ENCODE measurements at places on chromosomes 5 and 9.

DNA sequence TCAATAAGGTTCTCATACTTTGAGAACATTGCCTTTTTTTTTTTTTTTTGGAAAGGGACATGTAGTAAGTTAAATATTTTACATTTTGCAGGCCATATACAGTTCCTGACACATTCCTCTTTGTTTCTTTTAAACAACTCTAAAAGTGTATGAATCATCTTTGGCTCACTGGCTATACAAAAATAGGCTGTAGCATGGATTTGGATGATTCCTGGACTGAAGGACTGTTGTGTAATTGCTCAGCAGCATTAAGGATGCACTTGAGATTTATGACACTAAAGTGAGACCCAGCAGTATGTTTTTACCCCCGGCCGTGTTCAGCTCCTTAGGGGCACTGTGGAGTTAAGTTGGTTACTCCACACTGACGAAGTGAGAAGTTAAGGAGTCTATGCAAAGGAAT is 41.3 kb downstream of the VPS13A start:
- DNase-seq = no peak

DNA sequence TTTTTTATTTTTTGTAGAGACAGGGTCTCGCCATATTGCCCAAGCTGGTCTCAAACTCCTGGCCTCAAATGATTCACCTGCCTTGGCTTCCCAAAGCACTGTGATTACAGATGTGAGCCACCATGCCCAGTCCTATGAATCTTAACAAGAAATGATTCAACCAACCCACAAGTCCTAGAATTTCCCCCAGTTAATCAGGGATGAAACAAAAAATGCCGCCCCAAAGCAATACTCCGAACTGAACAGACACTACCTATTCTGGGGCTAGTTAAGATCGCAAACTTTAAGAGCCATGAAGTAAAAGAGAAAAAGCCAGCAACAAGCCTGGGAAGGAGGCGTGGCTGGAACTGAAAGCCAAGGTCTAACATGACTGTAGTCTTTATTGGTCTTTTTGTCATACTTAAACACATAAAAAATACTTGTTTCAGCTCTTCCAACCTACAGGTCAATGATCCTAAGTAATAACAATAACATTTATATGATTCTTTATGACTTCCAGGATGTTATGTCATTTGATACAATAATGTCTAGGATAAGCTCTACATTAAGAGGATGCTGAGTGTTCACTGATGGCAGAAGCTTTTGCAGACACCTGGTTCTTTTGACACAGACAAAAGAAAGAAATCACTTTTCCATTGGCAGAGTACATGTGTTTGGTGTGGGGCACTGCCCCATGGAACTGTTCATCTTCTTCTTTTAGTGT is 361.1 kb upstream of the TLE4 start:
- DNase-seq = no peak

GRCh38 chr5:32096891-32097595 is 77.1 kb downstream of the GOLPH3 start:
- no peak for DNase-seq

DNA sequence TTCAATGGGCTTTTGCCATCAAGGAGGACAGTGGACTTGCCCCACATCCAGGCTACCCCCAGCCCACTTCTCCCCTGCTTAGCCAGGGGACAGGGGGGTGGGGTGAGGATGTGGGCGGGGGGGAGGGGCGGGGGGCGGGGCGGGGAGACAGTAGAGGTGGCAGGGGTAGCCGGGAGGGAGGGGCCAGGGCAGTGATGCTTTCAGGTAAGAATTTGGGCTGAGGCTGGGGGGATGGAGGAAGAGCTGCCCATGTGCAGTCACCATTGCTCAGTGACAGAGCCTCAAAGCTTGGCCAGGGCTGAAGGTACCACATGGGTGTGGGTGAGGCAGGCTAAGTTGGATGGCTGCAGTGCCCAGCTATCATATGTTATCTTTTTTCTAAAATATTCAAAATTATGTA is 40.7 kb upstream of the HNRNPA0 start:
- no peak for DNase-seq

DNA sequence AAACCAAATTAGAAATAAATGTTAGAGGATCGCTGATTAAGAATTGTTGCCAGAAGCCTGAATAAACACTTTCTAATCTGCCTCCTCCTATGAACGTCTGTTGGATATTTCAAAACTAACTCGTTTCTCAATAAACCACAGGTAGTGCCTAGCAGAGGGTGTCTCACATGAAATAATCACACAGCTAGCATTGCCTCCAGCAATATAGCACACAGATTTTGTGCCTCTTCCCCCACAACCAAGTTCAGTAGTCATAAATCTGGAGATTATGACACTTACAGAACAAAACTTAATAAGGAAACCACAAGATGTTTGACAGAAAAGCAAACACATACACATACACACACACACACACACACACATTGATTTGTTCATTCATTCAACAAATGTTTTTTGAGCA is 173.2 kb upstream of the CDH10 start:
- no peak for DNase-seq

DNA sequence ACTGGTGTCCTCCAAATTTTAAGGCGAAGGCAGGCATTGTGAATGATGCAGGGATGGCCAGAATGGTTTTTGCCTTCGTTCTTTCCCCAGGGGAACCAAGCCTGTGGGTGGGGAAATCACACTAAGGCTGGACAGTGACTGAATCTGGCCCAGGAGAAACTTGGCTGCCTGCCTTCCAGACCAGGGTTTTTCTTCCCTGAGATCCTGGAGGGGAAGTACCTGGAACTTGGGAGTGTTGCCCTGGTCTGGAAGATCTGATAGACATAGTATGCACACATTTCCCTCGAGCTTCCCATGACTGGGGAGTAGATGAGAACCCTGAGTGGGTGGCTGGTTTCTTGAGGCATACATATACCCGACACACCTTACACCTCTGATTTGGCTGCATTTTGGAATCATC is 664 bp upstream of the IL11RA start:
- DNase-seq = no peak

DNA sequence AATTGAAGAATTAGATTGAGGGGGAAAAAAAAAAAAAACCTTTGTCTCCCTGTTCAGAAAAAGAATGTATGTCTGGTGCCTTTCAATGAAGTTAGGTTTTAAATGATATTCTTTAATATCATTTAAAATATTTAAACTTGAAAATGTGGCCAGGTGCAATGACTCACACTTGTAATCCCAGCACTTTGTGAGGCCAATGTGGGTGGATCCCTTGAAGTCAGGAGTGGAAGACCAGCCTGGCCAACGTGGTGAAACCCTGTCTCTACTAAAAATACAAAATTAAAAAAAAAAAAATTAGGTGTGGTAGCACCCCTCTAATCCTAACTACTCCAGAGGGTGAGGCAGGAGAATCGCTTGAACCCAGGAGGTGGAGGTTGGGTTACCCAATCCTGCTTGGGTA is 111.1 kb upstream of the RASA1 start:
- no peak for DNase-seq

GRCh38 chr5:25448190-25448621 is 803.4 kb upstream of the CDH10 start:
- no peak for DNase-seq

DNA sequence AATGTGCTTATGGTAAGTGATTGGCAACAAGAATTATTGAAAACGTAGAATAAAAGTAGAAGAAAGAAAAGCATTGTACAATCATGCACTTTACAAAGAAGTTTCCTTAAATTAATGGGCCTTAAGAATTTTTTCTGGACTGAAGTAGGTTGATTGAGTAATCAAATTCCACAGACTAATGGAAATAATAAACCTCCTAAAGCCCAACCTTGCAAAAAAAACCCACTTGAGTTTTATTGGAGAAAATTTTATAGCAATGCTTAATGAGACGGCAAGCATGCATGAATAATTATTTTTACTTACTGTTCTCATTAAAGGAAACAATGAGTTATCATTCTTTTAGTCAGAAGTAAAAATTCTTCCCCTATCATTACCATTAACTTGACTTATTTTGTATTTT is 676.1 kb upstream of the C9orf72 start:
- DNase-seq = no peak

GRCh38 chr9:83111169-83111568 is 48.2 kb upstream of the RASEF start:
- no peak for DNase-seq

- DNase-seq = no peak
Measured at GRCh38 chr5:164188733-164189148, 683.3 kb downstream of the MAT2B start.

- no peak for DNase-seq
Measured at GRCh38 chr5:177476531-177477233, 3.2 kb upstream of the DBN1 start.

DNA sequence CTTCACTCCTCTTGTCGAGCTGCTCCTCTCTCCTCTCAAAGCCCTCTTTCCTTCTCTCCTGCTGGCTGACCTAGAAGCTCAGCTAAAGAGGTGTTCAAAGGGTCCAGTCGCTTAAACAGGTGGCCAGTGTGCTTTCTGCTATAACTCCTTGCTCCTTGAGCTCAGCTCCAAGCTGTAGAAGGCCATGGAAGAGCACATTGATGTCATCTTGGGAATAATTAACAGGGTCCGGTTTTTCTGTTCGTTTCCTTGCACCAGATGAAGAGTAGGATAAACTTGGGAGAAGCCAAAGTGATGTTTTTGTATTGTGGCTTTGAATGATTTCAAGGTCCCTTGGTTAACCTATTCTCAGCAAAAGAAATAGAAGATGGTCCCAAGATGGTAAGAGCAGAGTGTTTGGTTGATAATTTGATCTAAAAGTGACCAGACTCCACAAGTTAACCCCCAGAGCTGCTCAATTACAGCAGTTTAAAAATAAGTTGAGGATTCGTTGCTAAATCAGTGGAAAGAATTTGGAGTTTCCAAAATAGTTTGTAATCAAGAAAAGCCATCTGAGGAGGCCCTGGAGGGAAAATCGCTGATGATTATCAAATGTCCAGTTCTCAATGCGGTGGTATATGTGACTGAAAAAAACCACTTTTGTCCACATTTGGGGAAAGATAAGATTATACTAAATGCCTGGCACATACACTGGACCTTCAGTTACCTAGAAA is 148.1 kb downstream of the DOCK8 start:
- no peak for DNase-seq

DNA sequence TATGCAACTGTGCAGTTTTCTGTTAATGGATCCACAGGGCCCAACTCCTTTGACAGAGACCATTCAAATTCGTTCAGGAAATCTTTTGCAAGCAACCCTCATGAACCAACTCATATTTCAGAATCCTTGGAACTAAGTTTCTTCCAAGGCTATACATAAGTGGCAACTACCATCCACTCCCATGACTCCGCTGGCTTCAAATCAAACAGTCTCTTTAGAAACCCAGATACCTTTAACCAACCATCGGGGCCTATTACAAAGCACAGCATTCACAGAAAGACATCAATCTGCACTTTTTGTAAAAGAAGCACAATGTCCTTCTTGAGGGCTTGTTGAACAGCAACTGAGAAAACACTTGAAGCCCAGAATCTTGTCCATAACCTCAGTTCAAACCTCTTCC is 526.9 kb downstream of the DTWD2 start:
- DNase-seq = no peak

DNA sequence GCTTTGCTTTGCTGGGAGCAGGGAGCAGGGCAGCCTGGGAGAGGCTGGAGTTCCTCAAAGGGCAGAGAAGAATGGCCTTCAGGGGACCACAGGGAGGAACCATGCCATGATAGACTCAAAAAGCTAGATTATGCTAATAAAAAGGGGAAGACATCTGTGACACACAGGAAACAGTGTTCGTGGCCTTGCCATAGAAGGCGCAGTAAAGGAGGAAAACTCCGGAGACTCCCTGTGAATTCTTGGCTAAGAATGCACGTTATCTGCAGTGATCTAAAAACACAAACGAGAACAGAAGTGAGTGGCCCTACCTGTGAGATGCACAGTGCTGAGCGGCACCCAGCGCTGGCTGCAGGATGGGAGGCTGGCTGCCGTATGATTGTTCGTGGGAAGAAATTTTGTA is 15.9 kb upstream of the LTC4S start:
- no peak for DNase-seq

GRCh38 chr9:114033397-114034103 is 44.5 kb downstream of the AMBP start:
- DNase-seq = no peak

DNA sequence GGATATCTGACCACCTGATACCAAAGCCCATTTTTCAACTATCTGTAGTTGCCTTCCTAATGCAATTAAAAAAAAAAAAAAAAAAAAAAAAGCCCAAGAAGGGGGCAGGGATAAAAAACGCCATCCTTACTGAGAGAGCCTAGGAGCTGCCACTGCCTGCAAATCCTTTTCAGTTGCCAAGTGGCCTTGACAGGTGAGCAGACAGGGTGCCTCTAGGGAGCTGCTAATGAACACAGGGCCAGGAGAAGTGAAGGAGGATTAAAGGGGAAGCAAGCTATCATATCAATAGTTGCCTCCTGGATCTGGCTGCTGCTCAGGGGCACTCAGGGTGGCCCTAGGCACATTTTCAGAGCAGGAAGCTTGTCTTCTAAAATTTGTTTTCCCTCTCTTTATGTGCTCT is 547.4 kb downstream of the TLE1 start:
- no peak for DNase-seq

GRCh38 chr9:87216036-87216435 is 268.7 kb upstream of the GAS1 start:
- DNase-seq = no peak

GRCh38 chr9:70003901-70004714 is 39.5 kb upstream of the MAMDC2 start:
- no peak for DNase-seq

- DNase-seq = no peak
Measured at GRCh38 chr5:14472986-14473567, 108.5 kb upstream of the OTULINL start.

GRCh38 chr5:140011297-140011802 is 31.7 kb downstream of the NRG2 start:
- DNase-seq = no peak

GRCh38 chr5:119395080-119395836 is 39.4 kb downstream of the TNFAIP8 start:
- DNase-seq = no peak

- no peak for DNase-seq
Measured at GRCh38 chr9:131727184-131727759, 12.6 kb downstream of the RAPGEF1 start.

DNA sequence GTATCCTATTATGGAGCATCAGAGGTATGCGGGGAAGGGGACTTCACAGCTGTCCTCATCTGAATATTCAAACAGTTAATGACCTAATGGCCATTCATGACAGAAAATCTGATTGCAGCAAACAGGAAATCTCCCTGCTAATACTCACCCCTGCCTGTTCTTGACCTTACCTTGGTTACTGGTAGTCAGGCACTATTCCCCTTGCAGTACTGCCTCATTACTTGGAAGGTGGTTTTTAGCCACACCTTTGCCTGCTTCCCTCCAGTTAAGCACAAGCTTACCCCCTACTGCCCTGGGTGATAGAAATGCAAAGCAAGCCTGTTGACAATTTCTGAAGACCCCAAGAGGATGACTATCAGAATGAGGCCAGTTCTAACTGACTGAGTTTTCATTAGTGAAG is 332.4 kb downstream of the NTRK2 start:
- no peak for DNase-seq

DNA sequence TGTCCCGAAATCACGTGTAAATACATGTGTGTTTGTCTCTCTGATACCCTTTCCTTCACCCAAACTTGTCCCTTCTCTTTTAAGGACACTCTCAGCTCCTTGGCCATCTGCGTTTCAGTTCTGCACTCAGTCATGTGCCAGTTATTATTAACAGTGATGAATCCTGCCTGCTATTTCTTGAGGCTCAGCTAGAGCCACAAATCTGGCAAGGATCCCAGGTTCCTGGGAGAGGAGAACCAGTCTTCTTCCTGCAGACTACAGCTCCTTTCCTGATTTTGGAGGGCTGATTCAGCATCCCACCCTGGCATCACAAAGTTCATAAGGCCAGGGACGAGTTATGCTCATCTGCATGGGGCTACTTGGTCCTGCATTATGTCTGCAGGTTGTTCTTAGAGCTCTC is 5.6 kb downstream of the MAMDC2 start:
- no peak for DNase-seq

All from skin of body (tissue), 3 donors.